ENCODE measurements at places on chromosomes 3 and 15.
A peak's percentile ranks its signal among the peaks of the same experiment; 100 is the strongest.

DNA sequence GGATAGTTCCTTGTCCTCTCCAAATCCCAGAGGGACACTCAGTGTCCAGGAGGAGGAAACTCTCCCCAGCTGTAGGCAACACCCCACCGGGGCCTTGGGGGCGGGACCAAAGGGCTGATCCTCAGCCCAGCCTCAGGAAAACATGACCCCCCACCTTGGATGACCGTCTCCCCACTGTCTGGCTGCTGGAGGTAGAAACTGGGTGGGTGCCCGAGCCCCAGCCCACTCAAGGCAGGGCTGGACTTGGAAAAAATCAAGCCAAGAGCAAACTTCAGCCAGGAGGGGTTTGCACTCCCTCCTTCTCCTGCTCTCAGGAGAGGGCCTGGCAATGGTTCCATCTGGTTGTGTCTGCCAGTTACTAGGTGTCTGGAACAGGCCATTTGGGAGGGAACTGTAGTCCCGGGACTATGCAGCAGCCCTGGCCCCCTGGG lies 3.6 kb upstream of the RASL12 start:
- DNase-seq = no peak

- no peak for DNase-seq
Observed at GRCh38 chr3:172953571-172953970, 187.5 kb downstream of the SPATA16 start.

DNA sequence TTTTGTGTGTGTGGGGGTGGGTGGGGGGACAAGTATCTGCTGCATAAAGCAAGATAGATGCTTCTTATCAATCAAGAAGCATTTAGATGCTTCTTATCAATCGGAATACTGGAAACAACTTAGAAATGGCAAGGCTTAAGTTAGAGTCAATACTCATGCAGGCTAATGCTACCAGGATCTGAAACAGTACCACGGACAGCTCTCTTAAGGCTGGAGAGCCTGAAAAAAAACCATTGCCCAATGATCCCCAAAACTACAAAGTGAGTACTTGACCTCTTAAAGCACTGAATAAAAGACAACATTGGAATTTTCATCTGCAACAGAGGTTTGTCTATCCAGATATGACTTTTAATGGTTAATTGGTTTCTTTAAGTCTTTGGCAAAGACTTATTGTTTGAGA lies 262.3 kb downstream of the GAP43 start:
- DNase-seq = peak; percentile 35

- no peak for DNase-seq
Observed at GRCh38 chr3:159441279-159441678, 547.4 kb upstream of the IL12A start.

GRCh38 chr3:23430781-23431398 lies 227.8 kb downstream of the UBE2E2 start:
- DNase-seq = no peak

- DNase-seq = no peak
Observed at GRCh38 chr15:85534031-85534430, 153.6 kb downstream of the AKAP13 start.

GRCh38 chr3:13045241-13045903 lies 27.9 kb downstream of the IQSEC1 start:
- DNase-seq = no peak

- no peak for DNase-seq
Observed at GRCh38 chr15:42593143-42593542, 17.7 kb downstream of the STARD9 start.

GRCh38 chr3:140395134-140396075 lies 282.5 kb upstream of the TRIM42 start:
- DNase-seq = no peak

- no peak for DNase-seq
Observed at GRCh38 chr3:143103652-143104051, 15.9 kb upstream of the CHST2 start.

DNA sequence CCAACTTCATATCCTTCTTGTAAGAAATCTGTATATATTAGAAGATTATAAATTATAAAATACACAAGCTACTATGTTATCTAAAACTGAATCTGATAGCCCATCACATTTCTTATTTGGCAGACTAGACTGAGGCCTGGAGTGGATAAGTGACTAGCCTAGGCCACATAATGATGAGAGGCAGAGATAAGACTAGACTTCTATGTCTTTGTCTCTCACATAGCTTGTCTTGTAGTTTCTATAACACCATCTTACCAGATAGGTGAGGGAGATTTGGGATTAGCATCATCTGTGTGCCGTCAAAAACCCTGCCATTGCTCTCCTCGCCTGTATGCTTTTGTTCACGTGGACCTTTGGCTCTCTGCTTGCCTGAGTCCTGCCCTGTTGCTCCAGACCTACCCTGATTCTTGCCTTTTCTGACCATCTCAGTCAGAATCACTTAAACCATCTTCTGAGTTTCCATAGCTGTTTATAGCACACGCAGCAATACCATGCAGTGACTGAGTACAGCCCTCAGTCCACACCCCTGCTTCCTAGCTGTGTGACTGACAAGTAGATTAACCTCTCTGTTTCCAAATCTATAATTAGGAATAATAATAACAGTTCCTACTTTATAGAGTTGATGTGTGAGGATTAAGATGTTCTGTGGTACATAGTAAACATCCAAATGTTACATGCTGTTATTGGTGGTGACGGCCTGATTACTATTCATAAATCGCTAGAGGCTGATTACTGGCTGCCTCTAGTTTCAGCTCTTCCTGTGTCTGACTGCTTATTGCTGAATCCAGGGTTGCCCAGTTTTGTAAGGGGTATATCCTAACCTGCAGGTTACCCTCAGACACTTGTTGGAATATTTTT lies 49.7 kb downstream of the PDE8A start:
- no peak for DNase-seq

GRCh38 chr15:83243634-83244033 lies 36.0 kb upstream of the HDGFL3 start:
- DNase-seq = no peak

DNA sequence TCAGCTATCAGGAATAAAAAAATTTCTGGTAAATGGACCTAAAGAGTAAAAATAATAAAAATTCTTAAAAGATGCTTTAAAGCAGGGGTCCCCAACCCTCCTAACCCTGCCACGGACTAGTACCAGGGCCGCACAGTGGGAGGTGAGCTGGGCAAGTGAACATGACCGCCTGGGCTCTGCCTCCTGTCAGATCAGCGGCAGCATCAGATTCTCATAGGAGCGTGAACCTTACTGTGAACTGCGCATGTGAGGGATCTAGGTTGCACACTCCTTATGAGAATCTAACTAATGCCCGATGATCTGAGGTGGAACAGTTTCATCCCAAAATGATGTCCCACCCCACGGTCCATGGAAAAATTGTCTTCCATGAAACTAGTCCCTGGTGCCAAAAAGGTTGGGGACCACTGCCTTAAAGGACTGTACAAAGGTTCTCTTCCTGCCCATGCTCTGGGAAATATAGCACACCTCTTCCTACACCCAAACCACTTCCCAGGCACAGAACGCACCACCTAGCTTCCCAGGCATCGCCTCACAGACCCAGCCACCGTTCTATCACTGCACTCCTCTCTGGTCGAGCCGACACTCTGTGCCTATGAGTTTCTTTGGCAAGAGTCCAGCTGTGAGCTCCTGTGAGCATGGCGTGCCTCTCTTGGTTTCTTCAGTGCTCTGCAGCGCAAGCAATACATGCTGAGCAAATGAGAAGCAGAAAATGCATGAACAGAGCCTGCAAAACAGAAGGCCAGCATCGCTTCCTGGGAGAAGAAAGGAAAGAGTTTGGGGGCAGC lies 104.9 kb downstream of the OCA2 start:
- DNase-seq = no peak

DNA sequence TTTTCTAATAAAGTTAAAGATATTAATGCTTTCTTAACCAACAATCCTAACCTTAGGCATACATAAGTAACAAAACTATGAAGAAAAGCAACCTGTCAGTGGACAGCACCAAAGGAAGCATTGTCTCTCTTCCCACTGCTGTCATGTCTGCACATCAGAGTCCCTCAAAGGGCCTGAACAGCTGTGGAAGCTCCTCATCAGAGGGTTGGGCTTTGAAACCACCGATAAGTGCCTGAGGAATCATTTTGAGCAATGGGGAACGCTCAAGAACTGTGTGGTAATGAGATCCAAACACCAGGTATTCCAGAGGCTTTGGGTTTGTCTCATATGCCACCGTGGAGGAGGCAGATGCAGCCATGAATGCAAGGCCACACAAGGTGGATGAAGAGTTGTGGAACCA lies 182.5 kb downstream of the FMN1 start:
- no peak for DNase-seq

DNA sequence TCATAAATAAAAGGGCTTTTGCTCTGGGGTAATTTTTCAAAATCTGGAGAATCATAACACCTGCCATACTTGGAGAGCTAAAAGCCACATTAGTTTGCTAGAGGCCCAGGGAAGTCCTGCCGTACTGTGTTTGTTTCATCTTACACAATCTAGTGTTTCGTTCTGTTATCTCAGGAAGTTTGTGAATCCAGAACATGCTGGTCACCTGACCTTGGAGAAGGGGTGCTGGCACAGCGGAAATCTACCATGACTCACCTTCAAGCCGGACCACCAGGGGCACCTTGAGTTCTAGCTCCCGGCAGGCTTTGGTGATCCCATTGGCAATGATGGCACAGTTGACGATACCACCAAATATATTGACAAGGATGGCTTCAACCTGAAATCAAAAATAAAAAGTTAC lies 253.9 kb downstream of the SUCLG2 start:
- DNase-seq = no peak

DNA sequence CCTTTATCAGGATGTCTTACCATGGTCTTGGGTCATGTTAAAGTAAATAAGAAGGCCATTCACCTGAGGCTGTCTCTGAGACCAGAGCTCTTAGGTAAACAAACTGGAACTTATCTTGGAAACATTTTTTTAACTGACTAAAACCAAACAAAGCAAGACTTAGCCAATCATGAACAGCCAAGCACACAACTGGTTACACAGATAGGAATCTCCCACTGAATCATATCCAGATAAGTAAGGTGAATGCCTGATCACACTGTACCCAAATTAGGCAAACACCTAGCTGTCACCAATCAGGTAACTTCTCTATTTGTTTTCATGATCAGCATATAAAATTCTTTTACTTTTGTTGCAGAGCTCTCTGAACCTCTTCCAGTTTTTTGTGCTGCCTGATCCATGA lies 205.4 kb downstream of the CNTN3 start:
- DNase-seq = no peak

- peak; percentile 70 for DNase-seq
Observed at GRCh38 chr15:58227706-58228543, 89.7 kb downstream of the AQP9 start.

- DNase-seq = no peak
Observed at GRCh38 chr3:14758297-14758696, 60.5 kb upstream of the FGD5 start.

DNA sequence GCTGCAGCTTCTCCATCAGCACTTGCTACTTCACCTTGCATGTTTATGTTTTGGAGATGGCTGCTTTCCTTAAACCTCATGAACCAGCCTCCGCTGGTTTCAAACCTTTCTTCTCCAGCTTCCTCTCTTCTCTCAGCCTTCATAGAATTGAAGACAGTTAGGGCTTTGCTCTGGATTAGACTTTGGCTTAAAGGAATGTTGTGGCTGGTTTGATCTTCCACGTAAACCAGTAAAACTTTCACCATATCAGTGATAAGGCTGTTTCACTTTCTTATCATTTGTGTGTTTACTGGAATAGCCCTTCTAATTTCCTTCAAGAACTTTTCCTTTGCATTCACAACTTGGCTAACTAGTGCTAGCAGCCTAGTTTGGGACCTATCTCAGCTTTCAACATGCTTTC lies 11.7 kb upstream of the GNAT1 start:
- no peak for DNase-seq

GRCh38 chr3:113769551-113769950 lies 22.7 kb downstream of the ATP6V1A start:
- DNase-seq = peak; percentile 54

- no peak for DNase-seq
Observed at GRCh38 chr3:151009430-151009829, 36.9 kb upstream of the CLRN1 start.

- no peak for DNase-seq
Observed at GRCh38 chr3:128195802-128196201, 42.5 kb downstream of the EEFSEC start.

DNA sequence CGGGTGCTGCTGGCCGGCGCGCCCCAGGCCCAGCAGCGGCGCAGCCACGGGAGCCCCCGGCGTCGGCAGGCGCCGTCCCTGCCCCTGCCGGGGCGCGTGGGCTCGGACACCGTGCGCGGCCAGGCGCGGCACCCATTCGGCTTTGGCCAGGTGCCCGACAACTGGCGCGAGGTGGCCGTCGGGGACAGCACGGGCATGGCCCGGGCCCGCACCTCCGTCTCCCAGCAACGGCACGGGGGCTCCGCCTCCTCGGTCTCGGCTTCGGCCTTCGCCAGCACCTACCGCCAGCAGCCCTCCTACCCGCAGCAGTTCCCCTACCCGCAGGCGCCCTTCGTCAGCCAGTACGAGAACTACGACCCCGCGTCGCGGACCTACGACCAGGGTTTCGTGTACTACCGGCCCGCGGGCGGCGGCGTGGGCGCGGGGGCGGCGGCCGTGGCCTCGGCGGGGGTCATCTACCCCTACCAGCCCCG lies 777 bp downstream of the LOXL1 start:
- DNase-seq = peak; percentile 22

DNA sequence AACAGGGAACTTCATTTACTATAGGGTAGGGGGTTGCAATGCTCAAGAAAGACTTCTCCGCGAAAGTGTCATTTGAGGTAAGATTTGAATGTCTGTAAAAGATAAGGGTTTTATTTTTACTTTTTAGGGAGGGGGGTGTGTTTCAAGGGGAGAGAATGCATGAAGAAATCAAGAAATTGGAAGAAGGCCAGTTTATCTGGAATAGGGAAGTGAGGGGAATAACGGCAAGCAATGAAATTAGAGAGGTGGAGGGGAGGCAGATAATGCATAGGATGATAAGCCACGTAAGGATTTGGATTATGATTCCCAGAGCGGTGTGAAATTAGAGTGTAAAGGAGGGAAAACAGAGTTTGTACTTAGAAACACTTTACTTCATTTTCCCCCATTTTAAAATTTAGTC lies 63.0 kb upstream of the MB21D2 start:
- DNase-seq = no peak

- no peak for DNase-seq
Observed at GRCh38 chr3:26559227-26559626, 63.3 kb upstream of the LRRC3B start.

- DNase-seq = peak; percentile 40
Observed at GRCh38 chr3:33831053-33831452, 32.6 kb downstream of the PDCD6IP start.

DNA sequence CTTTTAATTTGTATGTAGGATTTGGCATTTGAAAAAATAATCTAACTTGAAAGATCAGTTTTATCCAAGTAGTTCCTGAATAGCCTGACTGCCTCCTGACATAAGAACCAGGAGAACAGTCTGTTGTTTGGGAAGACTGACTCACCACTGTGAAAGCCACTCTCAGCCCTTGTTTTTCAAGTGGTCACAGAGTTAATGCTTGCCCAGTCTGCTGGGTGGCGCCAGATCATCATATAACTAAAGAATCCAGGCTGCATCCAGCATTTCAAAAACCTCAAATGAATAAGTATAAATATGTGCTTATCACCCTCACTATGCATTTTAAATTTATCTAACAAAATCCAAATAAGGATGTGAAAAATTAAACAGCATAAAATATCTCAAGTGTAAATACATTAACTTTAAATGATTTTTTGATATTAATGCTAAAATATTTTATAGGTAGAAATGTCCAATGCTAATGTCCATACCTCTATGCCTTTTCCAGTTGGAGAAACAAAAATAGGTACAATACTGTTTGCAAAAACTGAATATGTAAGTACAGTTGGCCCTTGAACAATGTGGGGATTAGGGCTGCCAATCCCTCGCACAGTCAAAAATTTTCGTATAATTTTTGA lies 26.9 kb upstream of the ZBBX start:
- DNase-seq = peak; percentile 89
